ENCODE measurements at places on chromosomes 5 and 9.

- DNase-seq: no peak
Measured at GRCh38 chr5:1404062-1404461, 41.2 kb downstream of the SLC6A3 start.

GRCh38 chr9:75669721-75670120 lies 220.8 kb upstream of the PCSK5 start:
- no peak for DNase-seq

DNA sequence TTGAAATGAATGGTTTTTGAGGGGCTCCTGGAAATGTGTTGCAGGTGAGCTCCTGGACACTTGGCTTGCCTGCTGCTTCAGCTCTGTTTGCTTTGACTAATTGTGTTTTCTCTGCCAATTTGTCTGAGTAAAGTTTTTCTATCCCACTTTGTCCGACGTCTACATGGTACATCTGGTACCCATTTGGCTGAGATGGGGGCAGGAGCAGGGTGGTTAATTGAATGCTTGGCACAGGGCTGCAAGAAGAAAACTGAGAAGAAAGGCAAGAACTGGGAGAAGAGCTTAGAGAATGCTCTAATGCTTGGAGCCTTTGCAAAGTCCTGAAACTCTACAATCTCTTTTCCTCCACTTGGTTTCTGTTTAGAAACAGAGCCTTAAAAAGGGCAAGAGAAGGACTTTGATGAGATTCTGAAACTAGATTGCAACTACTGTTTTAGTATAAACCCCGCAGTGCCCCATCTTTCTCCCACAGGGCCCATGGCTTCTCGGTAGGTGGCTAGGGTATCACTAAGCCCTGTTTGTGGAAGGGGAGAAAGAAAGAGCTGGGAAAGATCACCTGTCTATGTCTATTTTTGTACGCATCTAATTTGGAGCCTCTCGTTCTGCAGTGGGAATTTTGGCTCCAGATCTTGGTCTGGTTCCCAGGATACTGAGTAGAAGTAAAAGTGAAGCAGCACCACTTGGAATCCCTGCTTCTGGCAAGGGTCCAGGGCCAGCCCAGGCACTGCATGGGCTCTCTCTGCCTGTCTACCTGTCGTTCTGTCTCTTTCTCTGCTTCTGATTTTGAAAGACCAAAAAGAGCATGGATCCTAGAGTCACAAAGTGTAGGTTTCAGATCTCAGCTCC lies 214.4 kb downstream of the SEMA6A start:
- DNase-seq: no peak

- no peak for DNase-seq
Measured at GRCh38 chr9:111474385-111474784, 9.8 kb downstream of the ECPAS start.

DNA sequence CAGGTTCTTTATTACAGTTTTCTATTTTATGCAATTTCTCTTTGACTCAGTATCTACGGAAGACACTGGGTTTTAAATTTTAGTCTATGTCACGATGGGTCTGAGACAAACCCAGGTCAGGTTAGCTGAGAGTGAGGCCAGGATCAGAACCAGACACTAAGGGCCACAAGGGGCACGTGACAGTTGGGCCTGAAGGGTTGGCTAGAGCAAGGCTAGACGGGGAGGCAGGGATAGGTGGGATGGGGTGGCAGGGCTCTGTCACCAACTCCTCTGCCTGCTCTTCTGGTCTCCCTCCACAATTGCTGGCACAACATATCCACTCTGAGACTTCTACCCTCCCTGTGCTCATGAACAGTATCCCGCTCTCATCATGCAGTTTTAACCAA lies 76.4 kb downstream of the MED27 start:
- DNase-seq: no peak

- no peak for DNase-seq
Measured at GRCh38 chr9:105921057-105921726, 226.9 kb downstream of the TMEM38B start.

GRCh38 chr5:38639377-38640358 lies 83.2 kb upstream of the LIFR start:
- no peak for DNase-seq

DNA sequence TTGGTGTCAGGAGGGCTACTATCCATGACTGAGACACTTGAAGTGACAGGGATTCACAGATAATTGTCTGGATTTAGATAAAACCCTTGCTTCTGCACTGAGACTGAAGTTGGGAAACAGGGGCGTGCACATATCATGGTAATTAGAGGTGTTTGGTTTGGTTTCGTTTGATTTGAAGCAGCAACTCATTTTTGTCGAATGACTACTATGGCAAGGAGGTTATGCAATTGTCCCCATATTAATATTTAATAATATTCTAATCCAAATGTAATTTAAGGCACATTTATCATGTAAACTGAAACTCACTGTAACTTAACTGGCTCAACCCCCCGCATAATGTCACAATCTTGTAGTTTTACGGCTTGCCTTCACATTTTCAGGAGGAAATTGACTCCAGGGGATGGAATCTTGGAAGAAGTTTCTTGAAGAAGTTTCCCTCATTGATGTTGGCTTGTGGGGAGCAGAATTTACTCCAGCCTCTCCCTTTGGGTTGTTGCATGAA lies 12.5 kb downstream of the ZNF366 start:
- DNase-seq: no peak

DNA sequence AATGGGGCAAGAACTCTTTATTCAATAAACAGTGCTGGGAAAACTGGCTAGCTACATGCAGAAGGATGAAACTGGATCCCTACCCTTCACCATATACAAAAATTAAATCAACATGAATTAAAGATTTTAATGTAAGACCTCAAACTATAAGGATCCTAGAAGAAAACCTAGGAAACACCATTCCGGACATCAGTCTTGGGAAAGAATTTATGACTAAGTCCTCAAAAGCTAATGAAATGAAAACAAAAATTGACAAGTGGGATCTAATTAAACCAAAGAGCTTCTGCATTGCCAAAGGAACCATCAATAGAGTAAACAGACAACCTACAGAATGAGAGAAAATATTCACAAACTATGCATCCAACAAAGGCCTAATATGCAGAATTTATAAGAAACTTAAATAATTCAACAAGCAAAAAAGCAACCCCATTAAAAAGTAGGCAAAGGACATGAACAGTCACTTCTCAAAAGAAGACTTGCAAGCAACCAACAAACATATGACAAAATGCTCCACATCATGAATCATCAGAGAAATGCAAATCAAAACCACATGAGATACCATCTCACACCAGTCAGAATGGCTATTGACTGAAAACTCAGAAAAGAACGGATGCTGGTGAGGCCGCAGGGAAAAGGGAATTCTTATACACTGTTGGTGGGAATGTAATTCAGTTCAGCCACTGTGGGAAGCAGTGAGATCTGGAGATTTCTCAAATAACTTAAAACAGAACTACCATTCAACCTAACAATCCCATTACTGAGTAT lies 104.3 kb upstream of the MAP3K1 start:
- peak; percentile 78 for DNase-seq

DNA sequence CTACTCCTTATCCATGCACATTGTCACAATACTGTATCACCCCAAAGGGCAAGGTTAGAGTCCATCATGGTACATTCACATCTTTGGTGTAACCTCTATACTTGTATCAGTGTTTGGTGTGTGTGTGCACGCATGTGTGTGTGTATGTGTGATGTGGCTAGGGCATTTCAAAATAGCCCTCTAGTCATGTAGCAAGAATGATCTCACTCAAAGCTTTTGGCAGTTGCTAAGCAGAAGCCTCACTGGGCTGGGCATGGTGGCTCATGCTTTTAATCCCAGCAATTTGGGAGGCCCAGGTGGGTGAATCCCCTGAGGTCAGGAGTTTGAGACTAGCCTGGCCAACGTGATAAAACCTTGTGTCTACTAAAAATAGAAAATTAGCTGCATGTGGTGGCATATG lies 245.3 kb downstream of the ADGRV1 start:
- no peak for DNase-seq

DNA sequence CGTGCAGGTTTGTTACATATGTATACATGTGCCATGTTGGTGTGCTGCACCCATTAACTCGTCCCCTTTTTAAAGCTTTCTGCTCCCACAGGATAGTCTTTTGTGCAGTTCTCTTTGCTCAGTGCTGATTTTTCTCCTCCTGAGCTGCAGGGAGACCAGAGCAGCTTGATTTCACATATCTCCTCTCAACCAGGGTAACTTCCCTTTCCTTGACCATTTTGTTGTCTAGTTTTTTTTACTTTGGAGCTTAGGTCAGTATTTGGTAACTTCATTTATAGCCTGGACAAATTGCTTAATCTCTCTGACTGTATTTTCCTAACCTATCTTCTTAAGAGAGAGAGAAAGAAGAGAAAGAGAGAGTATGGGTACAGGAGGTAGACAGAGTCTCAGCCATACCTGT lies 137.1 kb upstream of the ZNF366 start:
- no peak for DNase-seq

- DNase-seq: no peak
Measured at GRCh38 chr9:137128862-137129455, 10.0 kb upstream of the GRIN1 start.

GRCh38 chr5:65562731-65563701 lies at the start of the genes CENPK and PPWD1:
Gene CENPK, minus strand, starts transcription at chr5:65563168. Its CDS starts 8,261 bp downstream, at chr5:65554907.
Gene PPWD1, plus strand, starts transcription at chr5:65563296. Its CDS starts 15 bp downstream, at chr5:65563311.
- DNase-seq: peak; percentile 86

DNA sequence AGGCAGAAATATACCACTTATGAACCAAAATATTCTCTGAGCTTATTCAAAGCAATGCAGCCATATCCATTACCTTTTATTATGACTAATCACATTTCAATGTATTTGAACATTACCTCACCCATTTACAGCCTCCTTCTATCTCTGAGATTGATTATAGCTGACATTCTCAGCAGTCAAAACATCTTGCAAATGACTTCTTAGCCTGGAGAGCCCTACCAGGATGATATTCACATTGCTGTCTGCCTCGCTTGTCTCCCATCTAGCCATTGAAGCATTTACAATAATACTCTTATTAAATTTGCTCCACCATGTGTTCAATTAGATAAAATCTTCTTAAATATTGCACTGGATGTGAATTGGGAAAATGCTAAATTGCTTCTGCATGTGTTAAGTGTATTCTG lies 1879.9 kb upstream of the ACO1 start:
- no peak for DNase-seq

DNA sequence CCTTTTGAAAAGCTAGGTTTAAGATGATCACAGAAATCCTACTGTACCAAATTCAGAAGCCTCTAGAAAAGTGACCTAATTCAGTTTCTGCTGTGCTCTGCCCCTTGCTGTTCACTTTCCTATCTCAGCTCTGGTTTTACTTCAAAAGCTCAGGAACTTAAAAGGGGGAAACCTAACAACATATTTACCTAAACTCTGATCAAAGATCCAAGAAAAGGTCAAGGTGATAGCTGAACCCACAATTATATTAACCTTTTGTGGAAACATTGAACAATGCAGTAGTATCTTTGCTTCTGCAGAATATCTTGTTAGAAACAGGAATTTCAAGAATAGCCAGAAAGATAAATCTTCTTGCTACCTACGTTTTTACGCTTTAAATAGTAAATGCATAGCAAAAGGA lies 568.5 kb downstream of the PDE4D start:
- no peak for DNase-seq

DNA sequence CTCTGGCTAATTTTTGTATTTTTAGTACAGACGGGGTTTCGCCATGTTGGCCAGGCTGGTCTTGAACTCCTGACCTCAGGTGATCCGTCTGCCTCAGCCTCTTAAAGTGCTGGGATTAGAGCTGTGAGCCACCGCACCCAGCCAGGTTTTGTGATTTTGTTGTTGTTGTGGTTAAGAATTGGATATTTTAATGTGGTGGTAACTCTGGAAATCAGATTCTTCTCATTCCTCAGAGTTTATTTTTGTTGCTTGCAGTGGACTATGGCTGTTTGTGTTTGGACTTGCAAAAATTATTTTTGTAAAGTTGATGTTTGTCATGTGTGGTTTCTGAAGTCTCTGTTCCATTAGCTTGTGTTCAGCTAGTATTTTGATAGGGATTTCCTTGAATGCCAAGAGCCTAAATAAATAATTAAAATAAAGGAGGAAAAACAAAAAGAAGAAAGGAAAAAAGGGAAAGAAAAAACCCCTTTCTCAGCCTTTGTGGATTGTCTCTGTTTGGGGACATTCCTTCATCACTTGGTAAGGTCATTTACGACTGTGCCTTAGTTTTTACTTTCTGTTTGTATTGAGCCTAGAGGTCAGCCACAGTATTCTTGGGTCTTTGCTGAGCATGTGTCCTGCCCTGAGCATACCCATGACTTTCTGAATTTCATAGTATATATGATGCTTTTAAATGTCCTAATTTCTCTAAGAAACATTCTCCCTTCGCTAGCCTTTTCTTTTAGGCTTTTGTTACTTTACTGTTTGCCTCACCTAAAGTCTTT lies 37.3 kb downstream of the PBX3 start:
- DNase-seq: no peak

DNA sequence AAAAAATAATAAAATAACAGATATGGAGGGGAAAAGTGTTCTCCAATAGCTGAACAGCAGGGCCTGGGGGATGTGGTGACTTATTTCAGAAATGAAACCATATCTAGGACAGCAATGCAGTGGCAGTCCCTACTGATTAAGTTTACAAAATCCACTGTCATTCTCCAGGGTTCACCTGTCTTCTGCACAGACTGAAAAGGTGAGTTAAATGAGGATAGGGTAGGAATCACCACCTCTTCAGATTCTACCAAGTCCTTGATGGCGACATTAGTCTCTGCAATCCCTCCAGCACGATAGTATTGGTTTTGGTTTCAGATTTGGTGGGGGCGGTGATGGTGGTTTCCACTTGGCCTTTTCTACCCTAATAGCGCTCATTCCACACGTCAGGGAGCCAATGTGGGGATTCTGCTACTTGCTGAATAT lies 32.3 kb upstream of the NPM1 start:
- no peak for DNase-seq

DNA sequence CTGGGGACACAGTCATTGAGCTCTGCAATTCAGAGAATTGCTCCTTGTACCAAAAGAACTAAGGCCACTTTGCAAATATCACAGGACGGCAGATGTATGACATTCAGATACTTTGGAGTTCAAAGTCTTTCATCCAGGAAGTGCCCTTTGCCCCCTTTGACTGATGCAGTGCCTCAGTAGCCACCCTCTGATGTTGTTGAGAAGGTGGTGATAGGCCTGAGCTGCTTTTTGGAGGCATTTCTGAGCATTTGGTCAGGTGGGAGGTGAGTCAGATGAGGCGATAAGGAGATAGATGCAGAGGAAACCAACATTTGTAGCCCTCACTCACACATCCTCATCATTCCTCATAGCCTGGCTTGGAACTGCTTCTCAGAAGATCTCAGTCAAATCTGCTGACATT lies 63.4 kb downstream of the ANGPTL2 start:
- no peak for DNase-seq

DNA sequence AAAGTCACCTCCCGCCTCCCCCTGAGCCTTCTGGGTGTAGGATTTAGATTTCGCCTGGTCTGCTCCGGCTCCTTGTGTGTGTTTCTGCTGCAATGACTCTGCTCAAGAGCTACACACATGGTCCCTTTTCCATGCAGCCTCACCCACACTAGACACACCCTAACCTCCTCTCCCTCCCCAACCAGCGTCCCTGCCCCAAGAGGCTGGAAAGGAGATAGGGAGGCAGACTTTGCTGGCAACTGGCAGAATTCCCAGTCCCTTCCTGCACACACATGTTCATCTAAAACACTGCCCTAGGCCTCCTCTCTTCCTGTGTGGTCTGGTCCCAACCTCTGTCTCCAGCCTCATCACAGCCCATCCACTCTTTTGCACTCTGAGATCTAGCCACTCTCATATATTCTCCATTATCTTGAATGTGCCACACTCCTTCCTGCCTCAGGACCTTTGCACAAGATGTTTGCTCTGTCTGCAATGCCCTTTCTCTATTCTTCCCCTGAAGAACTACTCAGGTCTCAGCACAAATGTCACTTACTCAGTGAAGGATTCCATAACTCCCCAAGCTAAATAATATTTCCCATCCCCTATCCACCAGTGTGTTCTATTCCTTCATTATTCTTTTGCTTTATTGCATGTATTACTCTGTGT lies 253.8 kb downstream of the CDK5RAP2 start:
- no peak for DNase-seq

Measured in fibroblast of skin of left quadriceps (primary cell).